OCI-LY7 (cell line): ENCODE measurements at places on chromosomes 1 and 21.
A peak's percentile ranks its signal among the peaks of the same experiment; 100 is the strongest.

DNA sequence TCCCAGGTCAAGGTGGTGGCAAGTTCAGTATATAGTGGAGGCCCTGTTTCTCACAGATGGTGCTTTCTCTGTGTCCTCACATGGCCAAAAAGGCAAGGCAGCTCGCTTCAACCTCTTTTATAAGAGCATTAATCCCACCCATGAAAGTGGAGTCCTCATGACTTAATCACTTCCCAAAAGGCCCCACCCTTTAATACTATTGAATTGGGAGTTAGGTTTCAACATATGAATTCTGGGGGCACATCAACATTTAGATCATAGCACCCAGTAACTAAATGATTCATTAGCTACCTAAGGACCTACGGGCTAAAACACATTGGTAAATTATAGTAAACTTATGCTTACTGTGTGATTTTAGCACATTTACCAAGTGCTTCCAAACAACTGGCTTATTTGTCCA lies 317.9 kb downstream of the LTN1 start:
- DNase-seq: no peak

DNA sequence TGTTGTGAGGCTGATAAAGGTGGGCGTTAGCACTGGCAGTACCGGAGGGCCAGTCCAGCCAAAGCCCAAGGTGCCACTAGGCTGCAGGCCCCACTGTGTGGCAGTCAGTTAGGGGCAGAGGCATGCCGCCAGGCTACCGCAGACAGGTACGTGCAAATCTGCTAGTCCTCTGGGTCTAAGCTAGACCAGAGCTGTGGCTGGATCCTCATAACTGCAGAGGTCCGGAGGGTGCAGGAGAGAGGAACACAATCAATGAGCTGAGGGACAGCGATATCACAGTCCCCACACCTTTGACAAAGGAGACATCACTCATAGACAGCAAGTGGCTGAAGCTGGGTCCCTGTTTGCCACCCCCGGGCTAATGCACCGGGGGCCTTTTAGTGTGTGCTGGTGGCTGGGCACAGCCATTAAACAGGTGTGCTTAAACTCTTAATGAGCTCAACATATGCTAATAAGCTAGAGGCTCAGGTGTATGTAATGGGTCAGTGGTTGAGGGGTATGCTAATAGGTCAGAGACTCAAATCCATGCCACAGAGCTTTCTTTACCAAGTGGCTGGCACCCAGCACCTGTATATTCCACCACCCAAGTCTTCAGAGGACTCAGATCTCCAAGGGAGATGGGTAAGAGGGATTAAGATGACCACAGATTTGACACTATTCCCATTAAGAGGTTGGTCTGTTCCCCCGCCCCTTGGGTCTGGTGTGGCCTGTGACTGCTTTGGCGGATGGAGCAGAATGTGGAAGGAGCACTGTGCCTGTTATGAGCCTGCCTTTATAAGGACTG lies 82.0 kb downstream of the GLIS1 start:
- no peak for DNase-seq

- DNase-seq: no peak
Measured at GRCh38 chr1:180167021-180167701, 12.5 kb downstream of the QSOX1 start.

GRCh38 chr1:235942979-235943575 lies 76.4 kb upstream of the LYST start:
- DNase-seq: no peak

DNA sequence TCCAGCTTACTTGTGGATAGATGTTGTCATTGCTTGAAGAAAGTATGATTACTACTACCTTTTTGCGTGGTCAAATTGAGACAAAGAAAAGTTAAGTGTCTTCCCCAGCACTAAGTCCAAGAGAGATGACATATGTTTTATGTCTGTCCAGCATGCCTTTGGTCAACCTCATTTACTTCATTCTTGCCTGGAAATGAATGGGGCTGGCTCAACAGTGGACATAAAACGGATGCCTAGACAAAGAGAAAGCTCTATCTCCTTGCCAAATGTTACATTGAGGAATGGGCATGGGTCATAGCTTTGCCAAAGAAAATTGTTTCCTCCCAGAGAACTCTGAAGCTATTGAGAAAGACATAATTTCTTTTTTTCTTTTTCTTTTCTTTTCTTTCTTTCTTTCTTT lies 82.4 kb upstream of the PLPPR4 start:
- no peak for DNase-seq

- no peak for DNase-seq
Measured at GRCh38 chr1:31651089-31651420, 6.4 kb upstream of the PEF1 start.

DNA sequence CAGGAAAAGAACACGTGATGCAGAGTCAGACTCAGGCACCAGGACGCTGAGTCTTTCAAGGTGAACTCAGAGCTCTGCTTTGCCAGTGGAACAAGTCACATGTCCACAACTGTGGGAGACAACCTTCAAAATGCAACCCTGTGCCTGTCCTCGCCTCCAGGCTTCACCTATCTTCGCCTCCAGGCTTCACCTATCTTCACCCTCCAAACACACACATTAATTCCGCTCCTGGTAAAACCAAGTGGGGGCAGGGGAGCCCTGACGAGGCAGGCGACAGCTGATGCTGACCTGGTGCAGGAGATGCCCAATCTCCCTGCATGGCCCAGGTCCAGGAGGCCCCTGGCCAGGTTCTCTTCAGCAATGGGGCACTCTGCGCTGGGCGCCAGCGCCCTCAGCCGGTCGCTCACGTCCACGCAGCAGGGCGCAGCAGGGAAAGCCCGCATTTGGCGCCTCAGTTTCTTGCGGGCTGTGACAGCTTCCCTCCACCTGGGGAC lies 28.0 kb upstream of the LSS start:
- DNase-seq: no peak

GRCh38 chr1:75135573-75136194 lies 1.5 kb downstream of the LHX8 start:
- no peak for DNase-seq

- peak; percentile 78 for DNase-seq
Measured at GRCh38 chr1:44786138-44786840, 1.7 kb downstream of the BEST4 start.

DNA sequence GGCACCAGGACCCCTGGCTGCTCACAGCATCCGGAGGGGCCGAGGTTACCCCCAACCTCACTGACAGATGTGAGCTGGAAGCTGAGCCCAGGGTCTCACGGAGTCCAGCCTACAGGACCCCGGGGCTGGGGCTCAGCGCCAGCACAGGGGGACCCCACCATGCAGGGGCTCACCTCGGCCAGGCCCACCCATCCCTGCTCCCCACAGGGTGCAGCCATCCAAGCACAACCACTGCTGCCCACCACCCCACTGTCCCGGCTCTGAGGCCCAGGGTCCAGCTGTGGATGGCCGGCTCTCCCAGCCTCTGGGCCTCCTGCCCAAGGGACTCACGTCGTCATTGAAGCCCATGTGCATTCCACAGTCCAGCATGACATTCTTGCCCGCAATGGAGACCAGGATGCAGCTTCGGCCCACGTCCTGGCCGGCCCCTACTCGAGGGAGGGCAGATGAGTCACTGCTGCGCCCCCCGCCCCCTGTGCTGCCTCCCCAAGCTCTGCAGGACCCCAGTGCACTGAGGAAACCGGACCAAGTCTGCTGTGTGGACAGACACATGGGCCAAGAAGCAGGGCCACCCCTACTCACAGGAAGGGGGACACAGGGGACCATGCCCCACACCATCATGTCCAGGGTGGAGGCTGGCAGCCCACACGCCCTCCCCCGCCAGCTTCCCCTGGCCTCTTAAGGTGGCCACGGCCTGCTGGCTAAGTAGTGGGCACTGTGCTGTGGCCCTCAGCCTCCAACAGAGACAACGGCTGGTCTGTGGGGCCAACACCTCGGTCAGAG lies 3.6 kb downstream of the INTS11 start:
- no peak for DNase-seq

DNA sequence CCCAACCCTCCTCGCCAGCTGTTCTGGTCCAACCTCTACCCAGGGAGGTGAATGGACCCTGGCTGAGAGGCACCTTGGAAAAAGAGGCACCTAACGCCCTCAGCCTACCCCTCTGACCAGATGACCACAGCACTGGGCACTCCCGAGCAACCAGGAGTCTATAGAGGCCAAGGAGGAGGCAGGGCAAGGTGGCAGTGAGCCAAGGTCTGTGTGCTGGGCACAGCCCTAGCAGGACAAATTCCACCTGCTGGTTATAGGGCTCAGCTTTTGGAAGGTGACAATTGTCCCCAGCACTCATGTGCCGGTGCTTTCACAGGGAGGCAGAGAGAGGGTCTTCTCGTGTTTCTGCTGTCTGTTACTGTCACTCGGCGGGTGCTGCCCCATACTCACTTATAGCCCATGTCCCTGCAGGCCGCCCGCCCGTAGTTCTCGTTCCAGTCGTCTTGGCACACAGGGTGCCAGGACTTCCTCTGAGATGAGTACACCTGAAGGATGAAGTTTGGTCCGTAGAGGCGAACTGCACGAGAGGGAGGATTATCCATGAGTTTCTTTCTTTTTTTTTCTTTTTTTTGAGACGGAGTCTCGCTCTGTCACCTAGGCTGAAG lies 27.8 kb downstream of the TMPRSS2 start:
- no peak for DNase-seq

GRCh38 chr21:45588871-45589491 lies 46.7 kb upstream of the SLC19A1 start:
- no peak for DNase-seq

GRCh38 chr21:38714999-38715398 lies 90.7 kb upstream of the ETS2 start:
- DNase-seq: no peak

GRCh38 chr1:213340593-213340992 lies 289.6 kb downstream of the RPS6KC1 start:
- DNase-seq: no peak

- no peak for DNase-seq
Measured at GRCh38 chr1:221164951-221165838, 286.0 kb downstream of the HLX start.

- no peak for DNase-seq
Measured at GRCh38 chr1:240128366-240128765, 36.7 kb downstream of the FMN2 start.

- no peak for DNase-seq
Measured at GRCh38 chr1:3899754-3900149, 320 bp downstream of the C1orf174 start.

- no peak for DNase-seq
Measured at GRCh38 chr21:45965084-45965809, 16.3 kb upstream of the COL6A1 start.

GRCh38 chr1:165542647-165543046 lies 1.2 kb upstream of the LRRC52 start:
- DNase-seq: no peak

GRCh38 chr1:185017966-185018365 lies 27.4 kb upstream of the RNF2 start:
- no peak for DNase-seq

DNA sequence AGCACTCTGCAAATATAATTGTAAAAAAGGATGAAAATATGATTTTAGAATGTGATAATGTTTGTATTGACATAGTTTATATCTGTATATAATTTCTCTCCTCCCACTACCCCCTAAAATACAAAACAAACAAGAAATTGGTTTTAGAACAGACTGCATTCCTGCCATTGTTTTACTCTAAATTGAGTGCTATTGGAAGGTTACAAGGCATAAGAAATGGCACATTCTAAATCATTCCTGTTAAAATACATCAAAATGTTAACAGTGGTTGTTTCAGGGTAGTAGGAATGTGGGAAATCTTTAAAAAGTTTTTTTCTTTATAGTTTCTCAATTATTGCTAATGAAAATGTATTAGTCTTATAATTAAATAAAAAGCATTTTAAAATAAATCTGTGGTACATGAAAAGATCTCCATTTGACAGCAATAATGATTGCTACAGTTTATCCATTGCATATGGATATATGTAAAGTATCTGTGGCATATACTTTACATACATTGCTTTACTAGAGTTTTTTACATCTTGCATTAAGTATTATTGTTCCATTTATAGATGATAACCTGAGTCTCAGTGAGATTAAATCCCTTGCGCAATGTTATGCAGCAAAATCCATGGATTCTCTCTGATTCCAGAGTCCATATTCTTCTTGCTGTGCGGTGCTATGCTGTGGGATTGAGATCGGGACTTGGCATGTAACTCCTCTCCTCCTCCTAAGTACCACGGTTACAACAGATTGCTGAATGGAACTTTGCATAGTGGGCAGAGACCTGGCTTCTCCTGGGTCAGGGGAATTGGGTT lies 319.8 kb downstream of the LMO4 start:
- DNase-seq: no peak

DNA sequence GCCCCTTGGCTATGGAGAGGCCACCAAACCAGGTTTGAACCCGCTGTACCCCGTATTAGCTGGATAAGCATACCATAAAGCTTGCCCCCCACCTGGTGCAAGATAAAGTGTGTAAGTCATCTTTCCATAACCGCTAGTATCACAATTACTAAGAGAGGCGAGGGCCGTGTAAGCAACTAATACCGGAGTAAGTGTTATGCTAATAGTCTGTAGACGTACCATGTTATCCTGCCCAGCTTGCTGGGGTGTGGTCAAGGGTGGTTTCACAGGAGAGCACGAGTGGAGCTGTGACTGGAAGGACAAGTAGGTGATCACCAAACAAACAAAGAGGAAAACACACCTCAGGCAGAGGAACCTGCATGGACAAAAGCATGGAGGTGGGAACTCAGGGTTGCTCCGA lies 3.6 kb upstream of the TNFRSF1B start:
- DNase-seq: no peak

DNA sequence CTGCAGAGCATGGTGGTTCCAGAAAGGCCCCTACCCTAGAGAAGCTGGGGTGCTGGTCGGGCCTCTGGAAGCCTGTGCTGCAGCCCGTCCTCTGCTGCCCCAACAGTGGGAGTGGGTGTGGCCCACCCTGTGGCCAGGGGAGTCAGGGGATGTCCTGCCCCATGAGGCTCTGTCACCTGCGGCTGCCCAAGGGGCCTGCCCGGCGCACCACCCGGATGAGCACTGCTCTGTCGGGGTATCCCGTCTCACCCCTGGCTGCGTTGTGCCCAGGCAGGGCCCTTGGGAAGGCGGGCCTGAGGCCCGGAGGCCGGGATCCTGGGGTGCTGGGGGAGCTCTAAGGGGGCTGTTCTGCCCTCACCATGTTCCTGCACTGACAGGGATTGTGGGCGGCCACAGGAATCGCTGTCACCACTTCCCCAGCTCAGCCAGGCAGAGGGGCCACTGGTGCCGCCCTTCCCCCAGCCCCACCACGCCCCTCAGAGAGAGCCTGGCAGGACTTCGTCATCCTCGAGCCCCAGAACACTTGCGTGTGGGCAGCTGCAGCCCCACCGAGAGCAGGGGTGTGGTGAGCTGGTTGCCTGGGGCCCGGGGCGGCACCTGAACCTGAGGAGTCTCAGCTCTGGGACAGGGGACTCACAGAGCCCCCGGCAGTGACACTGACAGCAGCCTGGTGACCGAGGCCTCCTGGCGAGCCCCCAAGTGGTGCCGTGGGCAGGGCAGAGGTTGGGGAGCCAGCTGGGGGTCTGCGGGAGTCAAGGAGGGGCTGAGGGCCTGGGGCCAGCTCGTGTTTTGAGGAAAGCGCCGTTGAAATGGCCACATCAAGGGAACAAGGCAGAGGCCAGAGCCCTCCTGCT lies 20.2 kb downstream of the PANK4 start:
- DNase-seq: no peak
